ENCODE measurements at places on chromosomes 6 and 20. TPM values are rescaled to one million over a fixed set of nuclear protein-coding genes. Genes with fewer than 3 reads are reported as not detected.
A peak's percentile ranks its signal among the peaks of the same experiment; 100 is the strongest.

- DNase-seq = peak; percentile 66
These were observed 5.9 kb downstream of the C6orf58 start for GRCh38 chr6:127582777-127583462.

TFAP2B gene
- not detected for total RNA-seq

SMOC2 gene
- total RNA-seq = not detected

GRCh38 chr6:151071295-151071694, 168.5 kb upstream of the AKAP12 start:
- DNase-seq = peak; percentile 89

HLA-DPA1 gene
- 13.8 TPM for total RNA-seq

HLA-DRB5 gene
- not detected for total RNA-seq

GRCh38 chr20:22423190-22423832, 161.1 kb downstream of the FOXA2 start:
- no peak for DNase-seq

RNGTT gene
- 43.9 TPM for total RNA-seq

DNA sequence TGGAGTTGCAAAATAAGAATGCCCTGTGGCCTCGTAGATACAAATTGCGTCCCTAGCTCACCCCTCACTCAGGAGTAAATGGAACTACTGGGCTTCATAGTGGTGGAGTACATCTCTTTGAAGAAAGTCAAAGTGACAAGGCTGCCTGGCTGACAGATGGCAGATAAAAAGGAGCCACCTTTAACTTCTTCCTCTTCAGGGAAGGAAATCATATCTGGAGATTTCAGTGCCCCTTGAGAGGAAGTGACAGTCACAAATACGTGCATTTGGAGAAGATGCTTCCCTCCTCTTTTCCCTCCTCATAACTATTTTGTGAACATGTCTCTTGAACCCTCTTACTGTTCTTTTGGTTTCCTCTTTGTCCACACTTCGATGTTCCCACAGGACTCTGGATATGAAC, 43.2 kb downstream of the PPP1R3G start:
- DNase-seq = no peak

GRCh38 chr6:5850848-5851255, 155.9 kb downstream of the NRN1 start:
- no peak for DNase-seq

FAM135A gene
- total RNA-seq = 14.0 TPM

- no peak for DNase-seq
These were observed 44.7 kb downstream of the HLA-C start for GRCh38 chr6:31227143-31227542.

MICB gene
- 24.9 TPM for total RNA-seq

- DNase-seq = no peak
These were observed 132.8 kb downstream of the LAMA2 start for GRCh38 chr6:129015721-129016120.

Measured in Daoy (cell line).